CD4-positive, alpha-beta T cell (primary cell): ENCODE measurements at places on chromosomes 11 and 22.

DNA sequence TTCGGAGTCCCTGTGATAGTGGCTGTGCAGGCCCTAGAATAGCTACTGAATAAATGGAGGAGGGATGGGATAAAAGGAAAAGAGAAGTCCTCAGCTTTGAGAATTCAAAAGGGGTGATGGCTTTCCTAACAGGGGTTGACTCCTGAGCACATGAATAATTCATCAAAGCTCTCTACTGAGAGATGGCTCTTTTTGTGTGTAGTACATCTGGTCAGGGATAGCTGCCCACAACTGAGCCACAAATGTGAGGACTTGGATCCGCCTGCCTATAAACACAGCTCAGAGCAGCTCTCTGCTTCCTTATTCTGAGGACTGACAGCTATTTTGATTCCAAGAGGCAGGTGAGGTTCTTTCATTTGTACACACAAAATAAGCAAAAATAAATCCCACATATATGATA is 82.3 kb downstream of the USP35 start:
- no peak for DNase-seq

DNA sequence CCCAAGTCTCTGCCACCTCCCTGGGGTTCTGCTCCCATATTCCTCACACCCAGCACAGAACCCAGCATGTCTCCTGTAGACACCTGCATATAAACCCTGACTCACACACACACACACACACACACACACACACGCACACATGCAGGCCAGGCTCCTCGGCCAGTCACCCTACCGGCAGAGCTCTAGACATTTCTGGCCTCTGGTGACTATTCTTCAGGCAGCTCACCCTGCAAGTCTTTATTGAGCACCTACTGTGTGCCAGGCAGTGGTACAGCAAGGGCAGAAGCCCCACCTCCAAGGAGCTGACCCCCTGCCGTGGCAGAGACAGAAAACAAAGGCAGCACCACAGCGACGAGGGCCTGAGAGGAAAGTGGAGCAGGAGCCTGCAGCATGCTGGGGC is 50.3 kb downstream of the CDKN1C start:
- DNase-seq, result no peak

DNA sequence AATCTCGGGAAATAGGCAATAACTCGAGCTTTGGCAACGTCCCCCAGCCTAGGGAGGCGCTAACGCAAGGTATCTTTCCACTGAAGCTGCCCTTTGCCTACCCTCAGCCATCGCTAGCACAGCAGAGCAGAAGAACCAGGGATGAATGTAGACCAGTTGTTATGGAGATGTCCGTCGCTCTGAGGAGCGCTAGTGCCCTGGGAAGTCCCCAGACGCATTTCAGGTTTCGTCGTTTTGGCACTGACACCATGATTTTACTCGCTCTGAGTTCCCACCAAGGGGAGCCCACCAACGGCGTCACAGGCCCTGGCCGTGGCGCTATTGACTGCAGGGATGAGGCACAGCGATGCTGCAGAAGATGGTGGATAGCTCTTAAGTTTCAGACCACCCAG is 22.7 kb upstream of the BDNF start:
- DNase-seq, result no peak

DNA sequence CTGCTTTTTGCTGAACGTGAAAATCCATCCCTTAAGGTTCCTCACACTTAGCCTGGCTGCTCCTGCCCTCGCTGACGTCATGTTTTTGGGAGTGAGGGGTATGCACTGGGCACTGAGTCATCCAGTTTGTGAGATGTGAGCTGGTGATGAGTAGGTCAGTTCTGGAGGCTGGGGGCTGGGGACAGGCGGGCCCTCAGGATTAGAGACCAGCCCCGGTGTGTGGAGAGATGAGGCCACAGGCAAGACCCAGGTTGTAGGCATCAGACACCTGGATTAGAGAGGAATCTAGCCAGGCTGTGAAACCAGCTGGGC is 9.2 kb downstream of the KCNC1 start:
- DNase-seq, result no peak

GRCh38 chr11:120302001-120302805 is 22.9 kb upstream of the TLCD5 start:
- DNase-seq, result no peak

- DNase-seq, result no peak
Observed at GRCh38 chr11:82959987-82960778, 58.6 kb downstream of the DDIAS start.

DNA sequence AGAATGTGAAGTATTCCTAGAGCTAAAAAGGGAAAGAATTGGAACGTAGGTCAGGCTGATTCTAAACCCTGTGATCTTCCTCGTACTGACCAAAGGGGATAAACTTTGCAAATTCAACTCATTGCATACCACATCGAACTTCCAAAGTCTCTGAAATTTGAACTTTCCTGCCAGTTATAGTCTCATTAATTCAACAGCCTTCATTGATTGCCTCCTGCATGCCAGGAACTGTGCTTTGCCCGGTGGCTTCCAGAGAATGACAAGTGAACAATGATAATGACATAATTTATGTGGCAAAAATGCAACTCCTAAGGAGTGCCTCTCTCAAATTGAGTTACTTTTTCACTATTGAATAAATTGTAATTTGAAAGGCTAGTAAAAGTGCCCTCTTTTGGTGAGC is 107.7 kb upstream of the LDLRAD3 start:
- DNase-seq, result no peak

DNA sequence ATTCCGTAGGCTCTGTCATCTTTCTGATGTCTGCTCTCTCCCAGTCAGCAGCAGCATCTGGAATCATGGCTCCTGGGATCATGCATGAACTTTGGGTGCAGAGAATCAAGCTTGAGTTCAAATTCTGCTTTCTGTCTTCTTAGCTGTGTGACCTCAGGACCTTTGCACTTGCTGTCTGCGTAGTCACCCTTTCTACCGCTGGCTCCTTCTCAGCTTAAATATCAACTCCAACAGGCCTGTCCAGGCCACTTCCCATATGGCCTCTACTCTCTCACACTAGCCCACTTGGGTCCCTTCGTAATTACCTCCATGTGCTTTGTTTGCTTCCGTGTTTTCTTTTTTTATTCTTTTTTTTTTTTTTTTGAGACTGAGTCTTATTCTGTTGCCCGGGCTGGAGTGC is 4.6 kb upstream of the GGA1 start:
- no peak for DNase-seq

DNA sequence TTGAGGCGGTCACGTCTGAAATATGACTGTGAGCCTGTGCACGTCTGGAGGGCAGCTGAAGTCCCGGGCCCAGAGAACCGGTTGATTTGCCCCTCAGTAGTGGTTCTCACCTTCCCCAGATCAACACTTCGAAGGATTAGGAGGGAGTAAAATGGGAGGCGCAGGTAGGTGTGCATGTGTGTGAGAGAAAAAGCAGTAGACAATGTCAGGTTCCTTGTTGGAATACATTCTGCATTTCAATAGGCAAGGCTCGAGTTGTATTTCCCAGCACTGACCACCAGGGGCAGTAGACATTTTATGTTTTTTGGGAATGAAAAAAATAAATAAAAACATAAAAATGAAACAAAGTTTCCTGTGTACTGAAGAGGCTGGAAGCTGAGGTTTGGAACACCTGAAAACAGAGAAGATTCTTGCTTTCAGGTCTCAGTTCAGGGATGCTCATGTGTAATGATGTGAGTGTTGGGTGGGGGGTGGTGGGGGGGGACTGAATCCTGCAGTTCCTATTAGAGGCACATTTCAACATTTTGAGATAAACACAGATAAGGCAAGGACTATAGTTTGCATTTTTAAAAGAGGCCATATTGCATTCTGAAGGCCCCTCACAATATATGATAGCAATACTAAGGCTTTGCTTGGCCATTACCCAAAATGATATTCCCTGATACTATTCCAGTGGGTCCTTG is 333.9 kb downstream of the CADM1 start:
- DNase-seq, result no peak

DNA sequence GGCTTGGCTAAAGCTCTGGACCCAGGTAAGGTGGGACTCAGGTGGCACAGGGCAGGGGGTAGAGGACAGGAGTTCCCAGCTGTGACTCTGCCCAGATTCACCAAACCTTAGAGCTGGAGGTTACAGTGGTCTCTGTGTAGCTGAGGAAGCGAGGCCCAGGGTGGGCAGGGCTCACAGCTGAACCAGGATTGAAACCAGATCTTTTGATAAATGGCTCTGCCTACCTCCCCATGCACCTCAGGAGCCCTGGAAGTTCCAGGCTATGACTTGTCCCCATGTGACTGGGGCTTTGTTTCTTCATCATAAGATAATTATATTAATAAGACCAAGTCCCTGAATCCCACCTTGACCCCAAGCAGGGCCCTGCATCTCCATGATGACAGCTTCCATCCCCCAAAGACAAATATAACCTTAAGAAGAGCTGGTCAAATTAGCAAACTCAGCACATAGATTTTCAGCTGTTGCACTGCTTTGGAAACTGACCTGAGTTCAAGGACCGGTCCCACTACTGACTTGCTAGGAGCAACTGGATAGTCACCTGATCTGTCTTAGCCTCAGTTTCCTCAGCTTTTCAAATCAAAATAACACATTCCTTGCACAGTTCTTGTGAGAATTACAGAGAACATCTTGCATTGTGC is 21.3 kb upstream of the TSKU start:
- no peak for DNase-seq

- no peak for DNase-seq
Observed at GRCh38 chr22:31614781-31615490, 47.1 kb downstream of the PISD start.

GRCh38 chr11:78209478-78209877 is 20.8 kb downstream of the USP35 start:
- DNase-seq, result no peak

DNA sequence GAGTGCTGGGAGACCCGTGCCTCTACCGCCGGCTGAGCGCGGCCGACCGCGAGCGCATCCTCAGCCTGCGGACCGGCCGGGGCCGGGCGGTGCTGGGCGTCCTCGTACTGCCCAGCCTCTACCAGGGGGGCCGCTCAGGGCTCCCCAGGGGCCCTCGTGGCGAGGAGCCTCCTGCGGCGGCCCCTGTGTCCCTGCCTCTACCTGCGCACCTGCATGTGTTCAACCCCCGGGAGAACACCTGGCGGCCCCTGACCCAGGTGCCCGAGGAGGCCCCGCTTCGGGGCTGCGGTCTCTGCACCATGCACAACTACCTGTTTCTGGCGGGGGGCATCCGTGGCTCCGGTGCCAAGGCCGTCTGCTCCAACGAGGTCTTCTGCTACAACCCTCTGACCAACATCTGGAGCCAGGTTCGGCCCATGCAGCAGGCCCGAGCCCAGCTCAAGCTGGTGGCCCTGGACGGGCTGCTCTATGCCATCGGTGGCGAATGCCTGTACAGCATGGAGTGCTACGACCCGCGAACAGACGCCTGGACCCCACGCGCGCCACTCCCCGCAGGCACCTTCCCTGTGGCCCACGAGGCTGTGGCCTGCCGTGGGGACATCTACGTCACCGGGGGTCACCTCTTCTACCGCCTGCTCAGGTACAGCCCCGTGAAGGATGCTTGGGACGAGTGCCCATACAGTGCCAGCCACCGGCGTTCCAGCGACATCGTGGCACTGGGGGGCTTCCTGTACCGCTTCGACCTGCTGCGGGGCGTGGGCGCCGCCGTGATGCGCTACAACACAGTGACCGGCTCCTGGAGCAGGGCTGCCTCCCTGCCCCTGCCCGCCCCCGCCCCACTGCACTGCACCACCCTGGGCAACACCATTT is 3.5 kb downstream of the KLHDC7B start:
- DNase-seq, result no peak

DNA sequence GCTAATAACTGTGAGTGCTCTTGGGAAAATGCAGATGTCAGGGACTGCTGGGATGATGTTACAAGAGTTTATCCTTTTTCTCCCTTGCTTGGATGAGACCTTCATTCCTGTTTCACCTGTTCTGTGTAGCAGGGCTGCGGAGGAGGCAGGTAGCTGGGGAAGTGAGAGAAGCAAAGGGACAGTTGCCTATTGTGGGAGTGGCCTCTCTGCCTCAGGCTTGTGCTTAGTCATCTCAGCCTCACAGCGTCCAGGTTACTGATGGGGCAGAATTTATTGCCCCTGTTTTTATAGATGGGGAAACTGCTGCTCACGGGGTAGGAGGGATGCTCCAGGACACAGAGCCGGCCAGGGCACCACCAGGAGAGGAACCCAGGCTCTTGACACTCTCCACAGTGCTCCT is 1.7 kb downstream of the STX3 start:
- DNase-seq, result no peak

DNA sequence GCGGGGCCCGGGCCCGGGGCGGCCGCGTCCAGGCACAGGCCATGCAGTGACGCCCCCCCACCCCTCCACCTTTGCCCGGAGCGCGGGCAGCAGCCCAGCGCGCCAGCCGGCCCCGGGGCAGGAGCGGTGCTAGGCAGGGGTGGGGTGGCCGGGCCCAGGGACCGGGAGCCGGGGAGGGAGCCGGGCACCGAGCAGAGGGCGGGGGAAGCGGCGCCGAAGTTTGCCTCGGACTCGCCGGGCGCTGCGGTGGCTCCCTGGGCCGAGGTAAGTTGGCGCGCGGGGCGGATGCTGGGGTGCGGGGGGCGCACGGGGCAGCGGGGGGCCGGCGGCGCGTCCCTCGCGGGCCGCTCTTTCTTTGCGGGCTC is 332 bp downstream of the TEAD1 start:
- no peak for DNase-seq

DNA sequence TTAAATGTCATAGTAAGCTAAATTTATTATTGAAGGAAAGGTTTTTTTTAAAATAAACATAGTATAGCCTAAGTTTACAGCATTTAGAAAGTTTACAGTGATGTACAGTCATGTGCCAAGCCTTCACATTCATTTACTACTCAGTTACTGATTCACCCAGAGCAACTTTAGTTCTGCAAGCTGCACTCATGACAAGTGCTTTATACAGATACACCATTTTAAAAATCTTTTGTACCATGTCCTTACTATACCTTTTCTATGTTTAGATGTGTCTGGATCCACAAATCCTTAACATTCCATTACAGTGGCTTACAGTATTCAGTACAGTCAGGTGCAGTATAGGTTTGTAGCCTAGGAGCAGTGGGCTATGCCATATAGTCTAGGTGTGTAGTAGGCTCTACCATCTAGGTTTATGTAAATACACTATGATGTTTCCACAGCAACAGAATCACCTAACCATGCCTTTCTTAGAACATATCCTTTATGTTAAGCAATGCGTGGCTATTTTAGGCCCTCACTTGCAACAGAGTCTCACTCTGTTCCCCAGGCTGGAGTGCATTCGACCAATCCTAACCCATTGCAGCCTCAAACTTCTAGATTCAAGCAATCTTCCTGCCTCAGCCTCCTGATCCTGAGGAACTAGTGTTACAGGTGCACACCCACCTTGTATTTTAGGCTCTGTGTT is 79.5 kb upstream of the SLC25A18 start:
- DNase-seq, result no peak

GRCh38 chr22:42364604-42365110 is 67.5 kb downstream of the NFAM1 start:
- no peak for DNase-seq
